ENCODE measurements at places on chromosomes 2 and 18. TPM values are rescaled to one million over a fixed set of nuclear protein-coding genes. Genes with fewer than 3 reads are reported as not detected.
A peak's percentile ranks its signal among the peaks of the same experiment; 100 is the strongest.

Gene TCF23
- not detected for total RNA-seq

Gene C2orf81
- total RNA-seq: 2.4 TPM

DNA sequence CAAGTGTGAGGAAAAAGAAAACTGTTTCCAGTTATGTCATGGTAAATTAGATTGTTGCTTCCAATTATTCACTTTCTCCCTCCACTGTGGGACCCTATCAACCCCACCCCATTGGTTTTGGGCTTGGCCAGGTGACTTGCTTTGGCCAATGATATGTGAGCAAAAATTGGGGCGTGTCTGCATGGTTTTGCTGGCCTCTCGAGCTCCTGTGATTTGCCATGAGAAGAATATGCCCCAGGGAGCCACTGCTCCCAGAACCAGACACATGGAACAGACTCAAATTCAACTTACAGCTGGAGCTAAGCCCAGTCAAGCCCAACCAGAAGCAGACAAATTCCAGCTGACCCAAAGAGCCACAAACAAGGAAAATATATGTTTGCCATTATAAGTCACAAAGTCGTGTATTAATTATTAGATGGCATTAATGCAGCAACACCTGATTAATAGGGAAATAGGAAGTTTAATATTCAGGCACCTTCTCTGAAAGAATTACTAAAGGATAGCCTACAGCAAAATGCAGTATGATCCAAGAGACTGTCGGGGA lies 248.9 kb downstream of the ANAPC1 start:
- DNase-seq: no peak
- H3K36me3 ChIP-seq: peaks cover 4% of the 10 kb centered on the region
- H3K27me3 ChIP-seq: no peaks in the 10 kb centered on the region
- H3K27ac ChIP-seq: peak overlapping the region; percentile 23
- H3K4me3 ChIP-seq: no peak overlapping the region

- H3K4me3 ChIP-seq: no peak overlapping the region
- H3K4me1 ChIP-seq: no peaks in the 10 kb centered on the region
- peaks cover 48% of the 10 kb centered on the region for H3K27me3 ChIP-seq
- H3K36me3 ChIP-seq: peaks cover 3% of the 10 kb centered on the region
- no peak for DNase-seq
Observed at GRCh38 chr2:28507796-28508764, 12.2 kb downstream of the PLB1 start.

GRCh38 chr2:161219211-161219610 lies 59.0 kb downstream of the TANK start:
- H3K4me1 ChIP-seq: no peaks in the 10 kb centered on the region
- H3K36me3 ChIP-seq: peaks cover 25% of the 10 kb centered on the region
- no peaks in the 10 kb centered on the region for H3K27me3 ChIP-seq
- no peak overlapping the region for H3K4me3 ChIP-seq
- H3K27ac ChIP-seq: no peak overlapping the region
- no peak for DNase-seq

GRCh38 chr2:70078384-70078783 lies 8.9 kb upstream of the PCBP1 start:
- H3K27me3 ChIP-seq: no peaks in the 10 kb centered on the region
- peaks cover 34% of the 10 kb centered on the region for H3K36me3 ChIP-seq
- no peaks in the 10 kb centered on the region for H3K4me1 ChIP-seq
- no peak overlapping the region for H3K27ac ChIP-seq
- H3K4me3 ChIP-seq: no peak overlapping the region

DNA sequence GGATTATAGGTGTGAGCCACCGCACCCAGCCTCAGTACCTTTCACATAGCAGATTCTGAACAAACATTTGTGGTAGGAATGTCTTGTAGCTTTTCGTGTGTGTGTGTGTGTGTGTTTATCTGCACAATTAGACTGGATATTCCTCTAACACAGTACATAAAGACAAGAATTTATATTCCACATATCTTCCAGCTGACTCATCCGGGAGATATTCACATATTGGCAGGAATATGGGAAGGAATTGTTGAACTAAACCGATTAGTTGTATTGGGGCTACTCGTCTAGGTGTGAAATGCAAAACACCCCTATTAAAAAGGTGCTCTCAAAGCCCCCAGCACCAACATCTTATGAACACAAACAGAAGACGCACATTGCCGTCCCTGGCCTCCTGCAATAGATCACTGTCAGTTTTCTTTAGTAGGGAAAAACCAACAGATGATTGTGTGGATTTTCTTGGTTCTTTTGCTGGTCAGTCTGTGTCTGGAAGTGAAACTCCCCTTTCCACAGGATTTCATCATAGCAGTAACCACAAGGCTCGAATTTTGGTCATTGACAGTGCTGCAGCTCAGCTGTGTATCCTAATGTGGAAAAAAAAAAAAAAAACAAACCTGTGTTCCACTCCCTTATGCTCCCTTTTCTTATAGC lies 208.5 kb upstream of the ACVR2A start:
- no peak for DNase-seq
- H3K4me3 ChIP-seq: no peak overlapping the region
- H3K27me3 ChIP-seq: no peaks in the 10 kb centered on the region
- no peaks in the 10 kb centered on the region for H3K36me3 ChIP-seq
- H3K4me1 ChIP-seq: peaks cover 18% of the 10 kb centered on the region

- DNase-seq: no peak
- no peak overlapping the region for H3K4me3 ChIP-seq
- H3K36me3 ChIP-seq: no peaks in the 10 kb centered on the region
Observed at GRCh38 chr2:190822043-190822442, 58.6 kb upstream of the GLS start.

- no peak overlapping the region for H3K4me3 ChIP-seq
- no peaks in the 10 kb centered on the region for H3K27me3 ChIP-seq
- H3K27ac ChIP-seq: no peak overlapping the region
- DNase-seq: no peak
Observed at GRCh38 chr2:219082332-219082958, 21.7 kb upstream of the IHH start.

GRCh38 chr2:54969295-54969939 lies 80.8 kb downstream of the RTN4 start:
- no peak for DNase-seq
- peaks cover 48% of the 10 kb centered on the region for H3K36me3 ChIP-seq
- no peak overlapping the region for H3K27ac ChIP-seq
- no peak overlapping the region for H3K4me3 ChIP-seq
- H3K27me3 ChIP-seq: no peaks in the 10 kb centered on the region

GRCh38 chr2:30405260-30405605 lies 41.8 kb upstream of the LCLAT1 start:
- H3K4me3 ChIP-seq: no peak overlapping the region
- H3K36me3 ChIP-seq: no peaks in the 10 kb centered on the region
- H3K27me3 ChIP-seq: peaks cover 7% of the 10 kb centered on the region
- no peak overlapping the region for H3K27ac ChIP-seq
- no peak for DNase-seq
- peaks cover 36% of the 10 kb centered on the region for H3K4me1 ChIP-seq
